Skeletal muscle tissue (tissue), 5 donors: ENCODE measurements at places on chromosomes 6 and 20. TPM values are rescaled to one million over a fixed set of nuclear protein-coding genes. Genes with fewer than 3 reads are reported as not detected.

The TSHZ2 gene
- total RNA-seq = 9.9 TPM

The C20orf144 gene
- not detected for total RNA-seq

The LAMA5 gene
- 14.1 TPM for total RNA-seq

The OARD1 gene
- total RNA-seq = 10.4 TPM

The BRPF3 gene
- total RNA-seq = 12.5 TPM

The PKHD1 gene
- total RNA-seq = 38.6 TPM

The CST7 gene
- total RNA-seq = 1.0 TPM

The OXT gene
- total RNA-seq = not detected

The CGA gene
- not detected for total RNA-seq

The GGT7 gene
- total RNA-seq = 2.6 TPM

The GLO1 gene
- total RNA-seq = 95.0 TPM

The SPATS1 gene
- not detected for total RNA-seq

The LCA5 gene
- 4.7 TPM for total RNA-seq

The AVP gene
- not detected for total RNA-seq

The LY6G6C gene
- not detected for total RNA-seq

The SOBP gene
- total RNA-seq = 20.4 TPM

The MRPL14 gene
- total RNA-seq = 57.4 TPM
